Left lung (tissue), 14 donors: ENCODE measurements at places on chromosomes 1 and 21. TPM values are rescaled to one million over a fixed set of nuclear protein-coding genes. Genes with fewer than 3 reads are reported as not detected.

The C1QC gene
- polyA plus RNA-seq, result 25.7 TPM

The KRTAP21-2 gene
- not detected for polyA plus RNA-seq

DNA sequence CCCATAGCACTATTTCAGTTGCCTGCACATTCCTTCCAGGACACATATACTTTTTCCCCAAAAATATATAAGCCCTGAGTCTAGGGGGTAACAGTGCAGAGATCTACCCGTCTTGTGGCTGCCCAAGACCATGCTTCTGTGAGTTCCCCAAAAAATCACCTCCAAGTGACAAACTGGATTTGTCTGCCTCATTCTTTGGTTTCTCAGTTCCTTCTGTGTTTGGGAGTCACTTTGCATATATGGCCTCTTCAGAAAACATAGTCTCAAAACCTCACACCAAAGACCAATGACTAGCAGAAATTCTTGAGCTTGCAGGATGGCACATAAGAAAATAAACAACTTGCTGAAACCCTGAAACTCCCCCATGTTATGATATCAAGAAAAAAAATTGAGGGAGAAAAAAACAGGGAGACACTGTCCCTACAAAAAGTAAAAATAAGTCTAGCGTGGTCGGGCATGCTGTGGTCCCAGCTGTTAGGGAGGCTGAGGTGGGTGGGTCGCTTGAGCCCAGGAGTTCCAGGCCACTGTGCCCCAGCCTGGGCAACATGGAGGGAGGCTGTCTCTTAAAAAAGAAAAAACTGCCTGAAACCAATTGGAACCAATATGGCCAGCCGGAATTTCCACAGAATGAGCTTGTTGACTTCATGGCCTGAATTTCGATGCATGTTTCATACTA is 8.0 kb downstream of the JMJD4 start:
- H3K4me1 ChIP-seq, result no peaks in the 10 kb centered on the region
- peaks cover 25% of the 10 kb centered on the region for H3K27me3 ChIP-seq
- no peak overlapping the region for H3K27ac ChIP-seq
- H3K4me3 ChIP-seq, result no peak overlapping the region

The GFI1 gene
- polyA plus RNA-seq, result 0.47 TPM

DNA sequence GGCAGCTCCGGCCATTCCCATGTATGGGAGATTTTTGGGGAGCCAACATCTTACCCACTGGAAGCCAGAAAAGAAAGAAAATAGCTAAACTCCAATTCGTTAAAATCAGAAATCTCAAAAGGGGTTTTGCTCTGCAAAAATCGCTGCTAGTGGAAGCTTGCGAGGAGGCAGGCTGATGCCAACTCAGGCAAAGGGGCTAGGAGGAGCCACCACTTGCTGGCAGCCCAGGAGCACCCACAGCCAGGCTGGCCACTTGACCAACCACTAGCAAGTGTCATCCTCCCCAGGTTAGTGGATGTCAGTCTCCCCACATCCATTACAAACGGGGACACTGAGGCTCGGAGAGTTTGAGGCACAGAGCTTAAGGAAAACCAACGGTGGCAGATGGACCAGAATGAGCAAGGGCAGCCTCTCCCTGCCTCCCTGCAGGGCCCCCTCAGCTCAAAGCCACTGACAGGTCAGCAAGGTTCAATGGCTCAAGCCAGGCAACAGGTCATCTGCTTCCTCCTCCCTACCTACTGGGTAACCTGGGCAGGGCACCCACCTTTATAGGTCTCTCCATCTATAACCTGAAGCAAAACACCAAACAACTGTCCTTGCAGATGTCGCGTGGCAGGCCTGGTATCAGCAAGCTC is 10.8 kb downstream of the KCNN3 start:
- H3K4me3 ChIP-seq, result no peak overlapping the region
- H3K27ac ChIP-seq, result peak overlapping the region; percentile 20
- DNase-seq, result no peak
- H3K36me3 ChIP-seq, result no peaks in the 10 kb centered on the region

GRCh38 chr1:6108937-6109614 is 63.4 kb downstream of the KCNAB2 start:
- no peak overlapping the region for H3K4me3 ChIP-seq
- H3K27me3 ChIP-seq, result no peaks in the 10 kb centered on the region
- no peaks in the 10 kb centered on the region for H3K36me3 ChIP-seq
- no peak overlapping the region for H3K27ac ChIP-seq
- H3K4me1 ChIP-seq, result no peaks in the 10 kb centered on the region

- no peaks in the 10 kb centered on the region for H3K27me3 ChIP-seq
- no peak overlapping the region for H3K4me3 ChIP-seq
Observed at GRCh38 chr1:222521299-222522104, 26.4 kb downstream of the HHIPL2 start.

DNA sequence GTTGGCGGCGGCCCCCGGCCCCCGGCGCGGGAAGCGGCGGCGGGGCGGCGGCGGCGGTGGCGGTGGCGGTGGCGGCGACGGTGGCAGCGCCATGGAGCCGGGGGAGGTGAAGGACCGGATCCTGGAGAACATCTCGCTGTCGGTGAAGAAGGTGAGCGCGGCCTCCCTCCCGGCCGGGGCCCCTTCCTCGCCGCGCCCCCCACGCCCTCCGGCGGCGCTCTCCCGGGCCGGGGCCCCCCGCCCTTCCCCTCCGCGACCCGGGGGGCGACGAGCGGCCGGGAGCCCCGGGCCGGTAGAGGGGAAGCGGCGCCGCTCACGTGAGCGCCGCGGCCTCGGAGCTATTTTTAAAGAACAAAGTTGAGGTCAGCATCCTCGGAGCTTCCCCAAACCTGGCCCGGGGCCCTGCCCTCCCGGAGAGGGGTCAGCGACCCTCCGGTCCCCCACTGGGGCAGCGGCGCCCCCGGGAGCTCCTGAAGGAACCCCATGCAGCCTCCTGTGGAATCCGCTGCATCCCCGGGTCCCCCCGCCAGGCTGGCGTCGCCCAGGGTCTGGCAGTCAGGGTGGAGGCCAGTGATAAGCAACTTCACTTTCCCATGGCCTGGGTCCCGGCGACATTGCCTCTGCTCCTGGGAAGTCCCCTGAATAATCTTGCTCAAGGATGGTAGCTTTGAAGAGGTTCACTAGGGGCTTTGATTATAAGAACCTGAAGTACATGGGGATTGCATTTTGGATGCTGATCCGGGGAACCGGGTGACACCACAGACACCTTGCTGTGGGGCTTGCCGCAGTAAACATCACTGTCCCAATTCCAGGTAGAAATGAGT is 560 bp downstream of the PLEKHM2 start:
- no peaks in the 10 kb centered on the region for H3K4me1 ChIP-seq
- no peaks in the 10 kb centered on the region for H3K27me3 ChIP-seq
- H3K4me3 ChIP-seq, result peak overlapping the region; percentile 65
- H3K36me3 ChIP-seq, result peaks cover 8% of the 10 kb centered on the region

- no peaks in the 10 kb centered on the region for H3K4me1 ChIP-seq
- H3K27me3 ChIP-seq, result no peaks in the 10 kb centered on the region
- no peaks in the 10 kb centered on the region for H3K36me3 ChIP-seq
- no peak for DNase-seq
- no peak overlapping the region for H3K27ac ChIP-seq
Observed at GRCh38 chr1:62905872-62906271, 121.9 kb downstream of the ATG4C start.

GRCh38 chr1:76090283-76091203 is 16.0 kb downstream of the ST6GALNAC3 start:
- peaks cover 3% of the 10 kb centered on the region for H3K4me1 ChIP-seq
- H3K27me3 ChIP-seq, result no peaks in the 10 kb centered on the region
- H3K27ac ChIP-seq, result no peak overlapping the region

The SYNJ1 gene
- 17.9 TPM for polyA plus RNA-seq

DNA sequence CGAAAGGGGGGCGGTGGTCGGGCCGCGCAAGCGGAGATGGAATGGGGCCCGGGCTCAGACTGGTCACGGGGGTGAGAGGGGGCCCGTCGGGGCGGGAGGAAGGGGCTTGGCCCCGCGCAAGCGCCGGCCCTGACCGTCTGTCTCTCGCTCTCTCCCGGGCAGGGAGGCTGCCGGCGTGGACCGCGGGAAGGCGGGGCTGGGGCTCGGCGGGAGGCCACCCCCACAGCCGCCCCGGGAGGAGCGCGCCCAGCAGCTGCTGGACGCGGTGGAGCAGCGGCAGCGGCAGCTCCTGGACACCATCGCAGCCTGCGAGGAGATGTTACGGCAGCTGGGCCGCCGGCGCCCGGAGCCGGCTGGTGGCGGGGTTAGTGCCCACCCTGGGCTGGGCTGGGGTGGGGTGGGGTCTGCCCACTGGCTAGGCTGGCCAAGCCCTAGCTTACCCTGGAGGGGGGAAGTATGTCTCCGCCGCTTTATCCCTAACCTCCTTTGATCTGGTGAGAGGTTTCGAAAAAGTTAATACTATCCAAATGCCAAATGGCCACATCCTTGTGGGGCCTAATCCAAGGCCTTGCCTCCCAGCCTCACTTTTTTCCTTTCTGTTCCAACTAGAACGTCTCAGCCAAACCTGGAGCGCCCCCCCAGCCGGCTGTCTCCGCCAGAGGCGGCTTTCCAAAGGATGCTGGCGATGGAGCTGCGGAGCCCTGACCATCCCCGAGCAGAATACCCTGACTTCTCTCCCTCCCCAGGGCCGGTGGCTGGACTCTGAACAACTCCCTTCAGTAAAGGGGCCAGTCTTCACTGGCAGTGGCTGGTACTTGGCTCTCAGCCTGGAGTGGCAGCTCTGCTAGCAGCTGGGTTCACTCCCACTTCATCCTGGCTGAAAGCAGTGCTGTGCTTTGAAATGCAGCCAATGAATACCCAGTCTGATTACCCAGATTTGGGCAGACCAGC is 636 bp upstream of the YRDC start:
- no peaks in the 10 kb centered on the region for H3K27me3 ChIP-seq
- H3K4me3 ChIP-seq, result peak overlapping the region; percentile 81
- peak; percentile 78 for DNase-seq
- H3K27ac ChIP-seq, result peak overlapping the region; percentile 94
- H3K36me3 ChIP-seq, result no peaks in the 10 kb centered on the region

- no peaks in the 10 kb centered on the region for H3K27me3 ChIP-seq
- no peaks in the 10 kb centered on the region for H3K4me1 ChIP-seq
- no peaks in the 10 kb centered on the region for H3K36me3 ChIP-seq
- DNase-seq, result no peak
Observed at GRCh38 chr1:211349741-211350140, 23.1 kb downstream of the TRAF5 start.

- no peaks in the 10 kb centered on the region for H3K4me1 ChIP-seq
- H3K27me3 ChIP-seq, result no peaks in the 10 kb centered on the region
- H3K4me3 ChIP-seq, result no peak overlapping the region
Observed at GRCh38 chr1:75964760-75965408, 32.7 kb upstream of the ASB17 start.

DNA sequence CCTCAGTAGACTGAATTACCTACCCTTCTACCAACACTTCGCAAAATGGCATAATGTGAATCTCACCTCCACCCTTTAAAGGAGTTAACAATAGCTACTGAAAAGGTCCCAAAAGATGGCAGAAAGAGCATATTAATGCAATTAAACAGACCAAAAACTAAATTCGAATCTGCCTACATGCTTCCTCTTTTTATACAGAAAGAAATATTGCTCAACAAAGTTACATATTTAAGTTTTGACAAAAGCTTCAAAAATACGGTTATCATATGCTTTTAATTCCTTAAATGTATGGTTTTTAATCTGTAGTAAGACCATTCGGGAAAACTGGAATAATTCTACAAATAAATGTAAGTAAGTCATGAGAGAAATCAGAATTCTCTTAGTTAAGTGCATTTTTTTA is 2.2 kb downstream of the APP start:
- H3K36me3 ChIP-seq, result no peaks in the 10 kb centered on the region
- H3K4me3 ChIP-seq, result peak overlapping the region; percentile 90
- H3K4me1 ChIP-seq, result peaks cover 59% of the 10 kb centered on the region
- H3K27me3 ChIP-seq, result no peaks in the 10 kb centered on the region
- H3K27ac ChIP-seq, result peak overlapping the region; percentile 85

The FLAD1 gene
- polyA plus RNA-seq, result 29.8 TPM

The FCMR gene
- 2.9 TPM for polyA plus RNA-seq

DNA sequence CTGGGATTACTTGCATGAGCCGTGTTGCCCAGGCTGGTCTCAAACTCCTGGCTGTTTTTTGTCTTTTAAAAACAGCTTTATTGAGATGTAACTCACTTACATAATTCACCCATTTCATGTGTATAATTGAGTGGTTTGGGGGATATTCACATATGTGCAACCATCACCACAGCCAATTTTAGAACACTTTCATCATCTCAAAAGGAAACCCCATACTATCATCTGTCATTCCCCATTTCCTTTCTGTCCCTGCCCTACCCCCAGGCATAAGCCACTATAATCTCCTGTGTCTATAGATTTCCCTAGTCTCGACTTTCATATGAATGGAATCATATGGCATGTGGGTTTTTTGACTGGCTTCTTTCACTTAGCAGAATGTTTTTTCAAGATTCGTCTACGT is 43.3 kb downstream of the GPR137B start:
- H3K36me3 ChIP-seq, result no peaks in the 10 kb centered on the region
- no peak overlapping the region for H3K27ac ChIP-seq
- DNase-seq, result no peak

The CLCNKA gene
- polyA plus RNA-seq, result 0.91 TPM

DNA sequence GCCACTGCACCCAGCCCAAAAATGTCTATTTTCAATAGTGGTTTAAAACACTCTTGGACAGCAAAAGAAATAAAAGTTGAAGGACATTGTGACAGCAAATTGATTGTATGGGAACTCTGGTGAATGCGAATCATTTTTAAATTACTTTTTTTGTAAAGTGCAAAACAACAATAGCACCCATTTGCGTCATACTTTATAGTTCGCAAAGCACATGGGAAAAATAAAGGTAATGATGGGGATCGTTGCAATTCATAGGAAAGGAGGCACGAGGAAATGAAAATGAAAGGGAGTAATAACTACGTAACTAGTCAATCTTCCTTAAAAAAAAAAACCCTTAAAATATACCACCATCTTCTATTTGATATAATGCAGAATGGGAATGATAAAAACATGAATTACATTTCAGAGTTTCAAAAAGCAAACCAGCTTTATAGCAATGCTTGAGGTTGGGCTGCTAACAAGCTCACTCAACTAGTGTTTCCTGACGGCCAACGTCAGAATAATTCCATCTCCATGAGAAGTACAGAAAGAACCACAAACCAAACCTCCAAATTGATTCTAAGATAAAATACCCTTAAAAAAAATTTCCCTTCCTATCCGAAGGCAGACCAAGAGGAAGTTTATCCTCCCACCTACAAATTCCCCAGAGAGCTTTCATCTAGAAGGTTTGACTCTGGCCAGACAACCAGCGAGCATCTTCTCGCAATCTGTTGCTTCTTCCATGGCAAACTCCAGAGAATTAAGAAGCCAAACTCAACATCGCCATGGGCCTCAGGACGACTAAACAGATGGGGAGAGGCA is at the start of gene EDARADD:
EDARADD (plus strand) TSS at position 606 of the 801 bp plus-strand sequence; CDS start at position 765, 159 bp downstream.
- peaks cover 23% of the 10 kb centered on the region for H3K27me3 ChIP-seq
- H3K4me1 ChIP-seq, result no peaks in the 10 kb centered on the region
- H3K36me3 ChIP-seq, result no peaks in the 10 kb centered on the region

GRCh38 chr1:80375662-80376061 is 1369.1 kb upstream of the ADGRL4 start:
- no peaks in the 10 kb centered on the region for H3K27me3 ChIP-seq
- no peak for DNase-seq
- no peak overlapping the region for H3K4me3 ChIP-seq

GRCh38 chr1:193325042-193325441 is 138.6 kb upstream of the B3GALT2 start:
- no peak overlapping the region for H3K4me3 ChIP-seq
- no peak overlapping the region for H3K27ac ChIP-seq
- no peaks in the 10 kb centered on the region for H3K4me1 ChIP-seq
